ENCODE measurements at places on chromosomes 5 and 9. TPM values are rescaled to one million over a fixed set of nuclear protein-coding genes. Genes with fewer than 3 reads are reported as not detected.

OR1J2 gene
- total RNA-seq, result 3.2 TPM

DNA sequence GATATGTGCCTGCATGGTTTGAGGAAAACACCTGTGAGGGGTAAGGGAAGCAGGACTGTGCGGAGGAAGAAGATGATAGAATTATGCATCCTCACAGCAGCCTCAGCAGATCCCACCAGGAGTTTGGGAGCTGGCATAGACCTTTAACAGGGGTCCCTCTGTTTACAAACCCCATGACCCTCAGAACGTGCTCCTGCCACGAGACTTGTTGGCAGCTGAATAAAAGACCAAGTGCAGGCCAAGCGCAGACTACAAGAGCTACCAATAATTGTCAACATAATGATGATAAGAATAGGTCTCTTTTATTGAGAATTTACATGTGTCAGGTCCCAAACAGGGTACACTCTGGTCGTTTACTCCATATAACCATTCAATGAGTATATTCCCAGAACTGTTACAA, 236.0 kb downstream of the MED10 start:
- no peaks in the 10 kb centered on the region for H3K4me1 ChIP-seq
- no peak overlapping the region for H3K4me3 ChIP-seq
- H3K27ac ChIP-seq, result no peak overlapping the region
- no peak for DNase-seq

CCL21 gene
- 9.3 TPM for total RNA-seq

DNA sequence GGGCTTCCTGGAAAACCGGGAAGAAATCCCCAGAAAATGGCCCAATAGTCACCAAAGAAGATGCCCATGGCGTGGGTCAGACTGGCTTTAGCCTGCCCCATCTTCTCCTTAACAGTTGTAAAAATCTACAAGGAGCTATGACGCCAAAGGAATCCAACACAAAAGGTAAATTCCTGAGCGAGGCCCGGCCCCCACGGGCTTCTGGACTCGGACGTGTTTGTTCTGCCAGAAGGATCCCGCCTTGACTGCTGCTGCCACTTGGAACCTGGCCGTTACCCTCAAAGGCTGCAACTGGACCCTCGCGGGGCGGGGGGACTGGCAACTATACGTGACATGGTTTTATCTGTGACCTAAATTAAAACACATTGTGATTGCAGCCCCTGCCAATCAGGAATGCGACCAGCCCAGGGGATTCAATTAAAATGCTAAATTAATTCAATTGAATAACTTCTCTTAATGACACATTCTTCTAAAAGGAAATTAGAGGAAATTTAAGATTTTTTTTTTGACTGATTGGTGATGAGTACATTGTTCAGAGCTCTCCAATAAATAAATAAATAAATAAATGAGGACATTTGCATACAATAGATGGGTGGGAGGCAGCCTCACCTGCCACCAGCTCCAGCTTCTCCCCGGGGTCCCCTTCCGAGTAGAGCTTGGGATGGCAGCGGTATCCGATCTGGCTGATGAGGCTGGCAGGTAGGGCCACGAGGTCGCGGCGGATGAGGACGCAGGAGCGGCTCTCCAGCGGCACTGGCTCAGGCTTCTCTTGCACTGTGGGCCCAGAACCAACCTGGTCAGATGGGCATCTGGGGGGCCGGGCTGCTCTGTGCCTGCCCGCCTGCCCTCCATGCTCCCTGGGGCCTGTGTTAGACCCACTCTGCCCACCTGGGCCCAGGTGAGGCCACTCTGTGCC, 54.7 kb upstream of the UBAC1 start:
- peaks cover 12% of the 10 kb centered on the region for H3K36me3 ChIP-seq
- no peaks in the 10 kb centered on the region for H3K27me3 ChIP-seq
- H3K4me1 ChIP-seq, result no peaks in the 10 kb centered on the region
- no peak overlapping the region for H3K27ac ChIP-seq

DNA sequence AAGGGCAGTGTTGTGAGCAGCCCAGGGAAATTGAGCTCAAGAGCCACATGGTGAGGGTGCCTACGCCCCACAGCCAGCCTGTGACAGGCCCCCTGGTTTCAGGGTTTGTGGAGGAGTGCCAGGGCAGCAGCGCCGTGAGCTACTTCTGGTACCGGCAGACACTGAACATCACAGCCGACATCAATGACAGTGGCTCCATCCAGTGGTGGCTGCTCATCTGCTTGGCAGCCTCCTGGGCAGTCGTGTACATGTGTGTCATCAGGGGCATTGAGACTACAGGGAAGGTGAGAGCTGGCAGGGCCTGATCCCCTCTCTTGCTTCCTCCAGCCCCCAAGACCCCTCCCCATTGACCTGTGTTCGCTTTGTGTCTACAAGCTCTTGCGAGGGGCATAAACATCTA, 10.2 kb downstream of the SLC6A18 start:
- no peak overlapping the region for H3K4me3 ChIP-seq
- no peaks in the 10 kb centered on the region for H3K36me3 ChIP-seq
- H3K27ac ChIP-seq, result no peak overlapping the region

GLIPR2 gene
- 47.0 TPM for total RNA-seq

All from thoracic aorta (tissue), 2 donors.